ENCODE measurements at places on chromosomes 1 and 21. TPM values are rescaled to one million over a fixed set of nuclear protein-coding genes. Genes with fewer than 3 reads are reported as not detected.

GRCh38 chr1:172915271-172915670 is 135.5 kb downstream of the TNFSF18 start:
- no peak overlapping the region for H3K27ac ChIP-seq
- H3K27me3 ChIP-seq = no peaks in the 10 kb centered on the region
- H3K4me1 ChIP-seq = no peaks in the 10 kb centered on the region

GRCh38 chr1:4062992-4063391 is 162.9 kb upstream of the C1orf174 start:
- H3K4me3 ChIP-seq = no peak overlapping the region
- no peaks in the 10 kb centered on the region for H3K36me3 ChIP-seq
- no peaks in the 10 kb centered on the region for H3K27me3 ChIP-seq
- peaks cover under 1% of the 10 kb centered on the region for H3K4me1 ChIP-seq
- H3K27ac ChIP-seq = no peak overlapping the region
- no peak for DNase-seq

DNA sequence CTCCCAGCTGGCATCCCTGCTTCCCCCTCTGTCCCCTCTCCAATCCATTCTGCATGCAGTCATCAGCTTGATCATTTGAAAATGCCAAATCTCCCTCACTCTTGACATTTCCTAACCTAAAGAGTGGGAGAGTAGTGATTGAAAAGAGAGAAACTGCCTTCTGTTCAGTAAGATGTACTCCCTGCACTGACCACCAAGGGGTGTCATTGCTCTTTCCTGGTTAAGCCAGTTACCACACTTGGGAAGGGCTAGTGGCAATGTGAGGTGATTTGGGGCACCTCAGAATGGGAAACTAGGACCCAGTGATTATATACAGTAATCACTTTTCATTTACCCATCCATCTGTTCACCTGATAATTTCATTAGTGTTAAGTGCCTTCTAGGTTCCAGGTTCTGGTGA is 6.9 kb upstream of the TMEM269 start:
- H3K4me1 ChIP-seq = no peaks in the 10 kb centered on the region
- no peak overlapping the region for H3K27ac ChIP-seq
- DNase-seq = no peak
- peaks cover 12% of the 10 kb centered on the region for H3K36me3 ChIP-seq

GRCh38 chr1:105793536-105794146 is 1262.8 kb upstream of the PRMT6 start:
- DNase-seq = peak; percentile 56
- H3K4me3 ChIP-seq = no peak overlapping the region
- no peak overlapping the region for H3K27ac ChIP-seq
- H3K36me3 ChIP-seq = no peaks in the 10 kb centered on the region
- no peaks in the 10 kb centered on the region for H3K4me1 ChIP-seq

GRCh38 chr1:41765152-41765551 is 153.6 kb downstream of the HIVEP3 start:
- no peaks in the 10 kb centered on the region for H3K27me3 ChIP-seq
- H3K4me3 ChIP-seq = no peak overlapping the region
- H3K36me3 ChIP-seq = no peaks in the 10 kb centered on the region
- no peak for DNase-seq
- H3K27ac ChIP-seq = no peak overlapping the region
- no peaks in the 10 kb centered on the region for H3K4me1 ChIP-seq

TCEA3 gene
- 0.21 TPM for total RNA-seq

LCE1F gene
- not detected for total RNA-seq

VWA1 gene
- total RNA-seq = 36.6 TPM

GBP2 gene
- not detected for total RNA-seq

KLF17 gene
- not detected for total RNA-seq

PLPPR5 gene
- 4.8 TPM for total RNA-seq

B3GALT2 gene
- total RNA-seq = not detected

TNNI3K gene
- 0.48 TPM for total RNA-seq
